ENCODE measurements at places on chromosomes 6 and 20. TPM values are rescaled to one million over a fixed set of nuclear protein-coding genes. Genes with fewer than 3 reads are reported as not detected.

Gene TSBP1
- total RNA-seq = not detected

Gene ABHD16B
- not detected for total RNA-seq

Gene DTNBP1
- 21.0 TPM for total RNA-seq

Gene PPP1R3D
- 13.2 TPM for total RNA-seq

Gene SLC32A1
- not detected for total RNA-seq

Gene RAD21L1
- total RNA-seq = not detected

Gene LY6G5C
- 1.5 TPM for total RNA-seq

Gene PI3
- total RNA-seq = not detected

Gene NMBR
- not detected for total RNA-seq

Gene USP49
- total RNA-seq = 2.0 TPM

Gene AMD1
- total RNA-seq = 84.9 TPM

Gene PTCRA
- not detected for total RNA-seq

Gene LRRN4
- total RNA-seq = 0.46 TPM

Gene BMP5
- total RNA-seq = 2.3 TPM

DNA sequence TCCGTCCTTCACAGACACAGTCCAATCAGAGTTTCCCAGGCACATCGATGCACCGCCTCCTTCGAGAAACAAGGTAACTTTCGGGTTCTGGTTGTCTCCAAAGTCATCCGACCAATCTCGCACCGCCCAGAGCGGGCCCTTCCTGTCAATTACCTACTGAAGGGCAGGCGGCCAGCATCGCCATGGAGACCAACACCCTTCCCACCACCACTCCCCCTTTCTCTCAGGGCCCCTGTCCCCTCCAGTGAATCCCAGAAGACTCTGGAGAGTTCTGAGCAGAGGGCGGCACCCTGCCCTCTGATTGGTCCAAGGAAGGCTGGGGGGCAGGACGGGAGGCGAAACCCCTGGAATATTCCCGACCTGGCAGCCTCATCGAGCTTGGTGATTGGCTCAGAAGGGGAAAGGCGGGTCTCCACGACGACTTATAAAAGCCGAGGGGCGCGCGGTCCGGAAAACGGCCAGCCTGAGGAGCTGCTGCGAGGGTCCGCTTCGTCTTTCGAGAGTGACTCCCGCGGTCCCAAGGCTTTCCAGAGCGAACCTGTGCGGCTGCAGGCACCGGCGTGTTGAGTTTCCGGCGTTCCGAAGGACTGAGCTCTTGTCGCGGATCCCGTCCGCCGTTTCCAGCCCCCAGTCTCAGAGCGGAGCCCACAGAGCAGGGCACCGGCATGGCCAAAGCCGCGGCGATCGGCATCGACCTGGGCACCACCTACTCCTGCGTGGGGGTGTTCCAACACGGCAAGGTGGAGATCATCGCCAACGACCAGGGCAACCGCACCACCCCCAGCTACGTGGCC, at the start of gene HSPA1B:
Gene HSPA1B (plus strand): TSS at position 453 of the 794 bp plus-strand sequence. CDS start 213 bp downstream, at position 666.
- peak; percentile 100 for DNase-seq

- no peak for DNase-seq
These were observed 208.8 kb upstream of the PLCB4 start for GRCh38 chr20:8860011-8860495.

GRCh38 chr6:37317312-37318038, 36.3 kb upstream of the RNF8 start:
- no peak for DNase-seq

DNA sequence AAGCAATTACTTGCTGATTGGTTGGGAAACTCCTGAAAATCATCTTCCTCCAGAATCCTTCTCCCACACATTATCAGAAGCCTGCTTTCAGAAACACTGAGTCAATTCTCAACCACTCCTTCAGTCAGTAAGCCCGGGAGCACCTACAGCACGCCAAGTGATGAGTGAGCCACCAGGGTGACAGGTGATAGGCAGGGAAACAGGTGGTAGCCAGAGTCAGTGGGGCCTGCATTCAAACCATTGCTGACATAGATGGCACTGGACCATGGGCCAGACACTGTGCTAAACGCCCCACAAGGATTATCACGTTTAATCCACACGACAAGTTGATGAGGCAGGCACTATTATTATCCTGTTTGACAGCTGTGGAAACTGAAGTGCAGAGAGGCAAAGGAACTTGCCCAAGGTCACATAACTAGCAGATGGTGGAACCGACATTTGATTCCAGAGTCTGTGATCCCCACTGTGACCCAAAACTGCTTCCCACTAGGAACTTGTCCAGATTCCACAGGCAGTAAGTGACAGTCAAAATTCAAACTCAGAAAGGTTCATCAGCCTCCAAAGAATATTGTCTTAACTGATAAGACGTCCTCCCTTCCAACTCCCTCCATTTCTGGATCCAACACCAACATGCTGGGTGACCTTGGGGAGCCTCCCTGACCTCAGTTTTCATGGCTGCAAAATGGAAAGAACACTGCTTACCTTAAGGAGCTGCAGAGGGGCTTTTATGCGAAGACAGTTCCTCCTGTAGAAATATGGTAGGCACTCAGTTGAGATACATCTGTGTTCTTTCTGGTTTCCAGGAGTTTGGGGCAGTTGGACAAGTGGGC, 23.9 kb upstream of the TOP1 start:
- no peak for DNase-seq

DNA sequence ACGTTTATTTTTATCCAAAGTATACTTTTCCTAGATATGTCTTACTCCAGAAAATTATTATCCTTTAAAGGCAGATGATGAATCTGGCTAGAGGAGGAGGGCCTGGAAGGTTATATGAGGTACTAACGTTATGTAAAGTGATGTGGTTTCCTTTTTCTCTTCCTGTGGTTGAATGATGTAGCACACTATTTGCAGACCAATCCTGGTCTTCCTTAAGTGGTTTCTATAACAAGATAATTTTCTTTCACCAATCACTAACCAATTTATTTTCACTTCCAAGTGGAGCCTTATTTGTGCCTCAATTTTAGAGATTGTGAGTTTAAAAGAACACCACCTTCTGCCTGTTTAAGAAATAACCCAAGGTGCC, 154.6 kb upstream of the SOX4 start:
- no peak for DNase-seq

DNA sequence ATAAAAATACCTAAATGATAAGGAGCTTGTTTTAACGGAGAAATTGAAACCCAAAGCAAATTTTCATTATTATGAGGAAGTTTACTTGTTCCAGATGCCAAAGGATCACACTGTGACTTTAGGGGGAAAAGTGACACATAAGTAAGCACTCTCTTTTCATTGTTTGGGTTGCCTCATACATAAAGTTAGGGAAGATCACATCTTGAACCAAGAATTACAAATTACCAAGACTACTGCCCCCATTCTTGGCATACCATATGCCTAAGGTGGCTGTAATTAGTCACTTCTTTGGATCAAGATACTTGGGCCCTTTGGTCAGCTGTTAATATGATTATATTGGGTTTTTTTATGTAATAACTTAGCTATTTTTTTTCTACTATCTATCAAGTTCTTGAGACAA, 269.0 kb downstream of the COL12A1 start:
- DNase-seq = no peak

DNA sequence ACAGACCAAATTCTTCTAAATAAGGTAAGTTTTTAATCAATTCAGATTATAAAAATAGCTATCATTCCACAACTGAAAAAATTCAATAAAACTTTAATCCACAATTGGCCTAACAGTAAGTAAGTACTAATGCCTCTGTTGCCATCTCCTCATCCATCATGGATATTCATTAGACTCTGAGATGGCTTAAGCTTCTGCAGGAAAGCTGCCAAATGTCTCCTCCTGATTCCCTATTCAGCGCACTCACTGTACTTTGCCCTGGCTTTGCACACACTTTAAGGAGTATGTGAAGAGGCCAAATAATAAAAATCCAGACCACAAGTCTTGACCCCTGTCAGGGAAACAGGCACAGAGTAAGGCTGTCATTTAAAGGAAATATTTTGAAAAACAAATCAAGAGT, 23.6 kb downstream of the PGM3 start:
- no peak for DNase-seq

DNA sequence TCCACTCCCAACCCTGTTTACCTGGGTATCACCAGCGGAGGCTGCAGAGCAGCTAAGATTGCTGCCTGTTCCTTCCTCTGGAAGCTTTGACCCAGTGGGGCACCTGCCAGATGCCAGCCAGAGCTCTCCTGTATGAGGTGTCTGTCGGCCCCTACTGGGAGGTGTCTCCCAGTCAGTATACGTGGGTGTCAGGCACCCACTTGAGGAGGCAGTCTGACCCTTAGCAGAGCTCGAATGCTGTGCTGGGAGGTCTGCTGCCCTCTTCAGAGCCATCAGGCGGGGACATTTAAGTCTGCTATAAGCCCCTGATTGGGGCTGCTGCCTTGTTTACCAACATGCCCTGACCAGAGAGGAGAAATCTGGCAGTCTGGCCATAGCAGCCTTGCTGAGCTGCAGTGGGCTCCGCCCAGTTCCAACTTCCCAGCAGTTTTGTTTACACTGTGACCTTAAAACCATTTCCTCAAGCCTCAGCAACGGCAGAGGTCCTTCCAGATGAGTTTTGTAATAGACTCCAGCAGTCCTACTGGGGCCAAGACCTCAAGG, 2.8 kb downstream of the RAET1E start:
- DNase-seq = no peak

DNA sequence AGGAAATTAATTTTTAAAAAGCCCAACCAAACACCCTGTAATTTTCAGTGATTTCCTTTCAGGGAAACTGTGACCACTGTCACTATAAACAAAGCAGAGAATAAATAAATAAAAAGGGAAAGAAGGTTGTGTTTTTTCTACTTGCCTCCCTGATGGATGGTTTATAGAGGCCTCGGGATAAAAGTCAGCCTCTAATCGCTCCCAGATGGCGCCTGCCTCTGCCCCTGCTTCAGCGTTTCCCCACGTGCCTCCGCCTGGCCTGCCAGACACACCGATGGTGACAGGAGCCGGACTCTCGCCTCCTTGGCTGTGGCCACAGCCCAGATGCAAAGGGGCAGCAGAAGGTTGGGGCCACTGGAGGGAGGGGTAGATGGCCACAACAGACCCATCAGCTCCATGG, 327.7 kb downstream of the CDC5L start:
- DNase-seq = no peak

DNA sequence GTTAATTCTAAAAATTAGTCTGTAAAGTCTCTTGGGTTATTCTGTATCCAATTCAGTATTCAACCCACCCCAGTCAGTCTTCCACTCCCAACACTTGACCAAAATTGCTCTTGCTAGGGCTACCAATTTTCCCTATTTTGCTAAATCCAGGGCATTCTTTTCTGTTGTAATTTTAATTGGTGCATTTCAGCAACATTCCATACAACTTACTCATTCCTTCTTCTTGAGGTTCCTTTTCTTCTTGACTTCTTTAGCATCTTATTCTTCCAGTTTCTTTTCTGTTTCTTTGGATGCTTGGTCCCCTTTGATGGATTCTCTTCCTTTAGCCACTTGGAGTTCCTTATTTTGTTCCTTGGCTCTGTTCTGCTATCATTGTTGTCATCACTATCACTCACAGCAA, 11.2 kb upstream of the GRM1 start:
- no peak for DNase-seq

Data from Right ventricle myocardium inferior (tissue), 1 donor.